ENCODE measurements at places on chromosomes 1 and 21. TPM values are rescaled to one million over a fixed set of nuclear protein-coding genes. Genes with fewer than 3 reads are reported as not detected.

The SUSD4 gene
- polyA plus RNA-seq = 2.0 TPM

GRCh38 chr21:27462726-27463125 lies 495.8 kb upstream of the ADAMTS5 start:
- no peak for DNase-seq

DNA sequence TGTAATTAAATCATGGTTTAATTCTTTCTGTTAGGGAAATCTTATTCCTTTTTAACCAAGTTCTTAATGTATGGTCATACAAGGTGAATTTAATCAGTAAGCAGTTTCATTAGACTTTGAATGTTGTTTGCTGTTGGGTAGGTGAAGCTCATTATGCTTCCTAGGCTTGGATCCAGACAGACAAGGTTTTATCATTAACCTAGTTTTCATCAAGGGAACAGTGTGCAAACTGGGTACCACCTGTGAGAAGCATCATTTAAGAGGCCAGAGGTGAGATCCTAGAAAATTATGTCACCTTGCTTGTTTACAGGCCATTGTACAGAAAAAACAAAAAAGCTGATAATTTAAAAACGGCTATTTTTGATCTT lies 130.1 kb downstream of the RYR2 start:
- no peak for DNase-seq

DNA sequence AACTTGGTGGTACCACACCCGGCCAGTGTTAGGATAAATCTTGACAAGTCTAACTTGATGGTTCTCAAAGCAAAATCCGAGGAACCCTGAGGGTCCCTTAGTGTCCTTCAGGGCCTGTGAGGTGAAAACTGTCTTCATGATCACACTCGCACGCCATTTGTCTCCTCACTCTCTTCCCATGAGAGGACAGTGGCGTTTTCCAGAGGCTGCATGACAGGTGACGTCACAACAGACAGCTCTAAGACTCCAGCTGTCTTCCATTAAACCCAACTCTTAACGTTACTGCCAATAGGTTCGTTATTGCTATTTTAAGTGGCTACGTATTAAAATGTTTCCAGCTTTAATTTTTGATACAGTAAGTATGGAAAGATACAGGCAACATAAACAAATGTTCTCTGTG lies 13.8 kb downstream of the CFAP74 start:
- peak; percentile 39 for DNase-seq

The SCAF4 gene
- polyA plus RNA-seq = 25.1 TPM

DNA sequence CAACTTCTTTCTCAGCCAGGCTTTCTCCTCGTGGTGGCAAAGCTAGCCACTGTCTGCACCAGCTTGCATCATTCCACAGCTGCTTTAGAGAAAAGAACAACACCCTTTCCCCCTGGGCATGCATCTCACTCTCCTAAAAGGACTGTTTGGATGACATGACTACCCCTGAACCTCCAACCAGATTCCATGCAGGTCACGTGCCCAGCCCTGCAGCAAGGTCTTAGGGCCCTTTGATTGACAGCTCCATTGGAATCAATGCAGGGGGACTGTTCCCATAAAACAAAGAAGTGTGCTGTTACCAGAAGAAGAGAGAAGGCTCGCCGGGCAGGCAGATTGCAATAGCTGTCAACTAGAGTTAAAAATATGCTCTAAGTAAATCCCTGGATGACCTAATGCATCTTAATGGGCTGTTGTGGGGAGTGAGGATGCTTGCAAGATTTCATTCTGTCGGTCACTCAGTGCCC lies 24.4 kb downstream of the KCNA2 start:
- no peak for DNase-seq

DNA sequence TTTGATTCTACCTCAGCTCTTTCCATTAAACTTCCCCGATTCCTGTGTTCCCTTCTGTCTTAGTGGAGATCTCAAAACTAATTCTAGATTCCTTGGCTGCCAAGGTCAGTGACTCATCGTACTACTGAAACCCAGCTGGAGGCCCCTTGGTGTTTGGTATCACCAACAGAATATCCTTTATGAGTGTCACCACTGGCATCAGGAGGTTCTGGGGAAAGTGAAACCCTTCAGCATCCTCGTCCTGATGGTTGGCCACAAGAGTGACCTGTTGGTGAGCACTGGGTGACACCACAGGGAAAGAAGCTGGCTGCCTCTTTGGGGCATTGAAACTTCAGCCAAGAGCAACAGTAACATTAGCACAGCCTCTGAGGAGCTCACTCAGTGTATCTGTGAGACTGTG lies 9.6 kb downstream of the RAB42 start:
- no peak for DNase-seq

- no peak for DNase-seq
These were observed 84.9 kb downstream of the PTPN14 start for GRCh38 chr1:214466403-214467077.

GRCh38 chr1:170495006-170495405 lies 37.0 kb upstream of the GORAB start:
- no peak for DNase-seq

DNA sequence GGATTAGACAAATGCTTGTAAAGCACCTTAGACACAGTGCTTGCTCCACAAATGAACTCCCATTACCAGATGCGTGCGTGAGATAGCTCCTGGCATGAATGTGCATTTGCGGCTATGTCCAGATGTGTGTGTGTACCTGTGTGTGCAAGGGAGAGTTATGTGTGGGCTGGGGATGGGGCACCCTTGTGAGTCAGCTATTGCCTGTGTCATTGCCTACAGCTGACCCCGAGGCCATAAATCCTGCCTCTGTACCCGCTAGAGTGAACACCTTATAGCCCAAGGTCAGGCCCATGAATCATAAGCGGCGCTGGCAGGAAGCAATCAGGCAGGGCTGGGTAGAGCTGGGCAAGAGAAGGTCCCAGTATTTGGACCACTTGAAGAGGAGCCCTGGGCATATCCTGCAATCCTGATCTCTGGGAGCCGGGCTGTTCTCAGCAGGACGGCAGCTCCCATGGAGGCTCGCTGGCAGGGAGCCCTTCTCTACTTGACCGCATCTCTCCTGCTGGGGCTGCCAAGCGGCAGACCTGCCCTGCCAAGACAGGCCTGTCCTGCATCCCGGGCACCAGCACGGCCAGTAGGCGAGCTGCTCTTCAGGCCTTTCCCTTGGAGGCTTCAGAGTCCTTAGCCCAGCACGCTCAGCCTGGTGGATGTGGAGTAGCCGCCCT lies 86.4 kb downstream of the TMEM53 start:
- DNase-seq = no peak

DNA sequence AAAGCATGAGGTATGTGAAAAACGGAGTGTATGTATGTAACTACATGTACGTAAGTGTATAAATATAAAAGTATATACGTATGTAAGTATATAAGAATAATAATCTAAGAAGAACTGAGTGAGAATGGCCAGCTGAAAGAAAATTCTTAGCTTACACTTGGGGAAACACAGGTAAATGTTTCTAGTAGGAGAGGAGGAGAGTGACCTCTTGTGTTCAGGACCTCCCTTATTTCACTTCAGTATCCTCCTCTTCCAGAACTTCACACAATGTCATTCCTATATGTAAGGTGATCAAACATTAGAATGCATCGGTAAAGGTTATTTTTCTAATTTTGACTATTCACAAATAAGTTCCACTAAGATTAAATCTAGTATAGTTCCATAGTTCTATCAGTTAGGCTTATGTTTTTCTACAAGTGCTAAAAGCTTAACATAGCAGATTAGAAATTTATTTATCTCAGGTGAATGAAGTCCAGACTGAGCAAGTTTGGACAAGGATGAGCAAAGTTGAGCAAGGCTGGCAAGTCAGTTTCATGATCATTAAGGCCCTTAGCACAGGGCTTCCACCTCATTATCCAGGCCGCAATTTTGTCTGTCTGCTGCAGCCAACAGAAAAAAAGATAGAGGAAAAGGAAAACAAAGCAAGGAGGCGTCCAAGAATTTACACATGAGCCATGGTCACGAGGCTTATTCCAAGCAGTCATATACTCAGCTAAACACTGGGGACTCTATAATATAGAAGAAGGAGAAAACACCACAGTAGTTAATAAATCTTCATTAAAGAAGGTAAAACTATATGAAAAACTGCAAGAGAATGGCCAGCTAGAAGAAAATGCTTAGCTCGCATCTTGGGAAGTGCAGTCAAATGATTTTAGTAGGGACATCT lies 7.1 kb upstream of the MROH9 start:
- peak; percentile 9 for DNase-seq

- DNase-seq = no peak
These were observed 61.9 kb upstream of the ADAM30 start for GRCh38 chr1:119958223-119958622.

DNA sequence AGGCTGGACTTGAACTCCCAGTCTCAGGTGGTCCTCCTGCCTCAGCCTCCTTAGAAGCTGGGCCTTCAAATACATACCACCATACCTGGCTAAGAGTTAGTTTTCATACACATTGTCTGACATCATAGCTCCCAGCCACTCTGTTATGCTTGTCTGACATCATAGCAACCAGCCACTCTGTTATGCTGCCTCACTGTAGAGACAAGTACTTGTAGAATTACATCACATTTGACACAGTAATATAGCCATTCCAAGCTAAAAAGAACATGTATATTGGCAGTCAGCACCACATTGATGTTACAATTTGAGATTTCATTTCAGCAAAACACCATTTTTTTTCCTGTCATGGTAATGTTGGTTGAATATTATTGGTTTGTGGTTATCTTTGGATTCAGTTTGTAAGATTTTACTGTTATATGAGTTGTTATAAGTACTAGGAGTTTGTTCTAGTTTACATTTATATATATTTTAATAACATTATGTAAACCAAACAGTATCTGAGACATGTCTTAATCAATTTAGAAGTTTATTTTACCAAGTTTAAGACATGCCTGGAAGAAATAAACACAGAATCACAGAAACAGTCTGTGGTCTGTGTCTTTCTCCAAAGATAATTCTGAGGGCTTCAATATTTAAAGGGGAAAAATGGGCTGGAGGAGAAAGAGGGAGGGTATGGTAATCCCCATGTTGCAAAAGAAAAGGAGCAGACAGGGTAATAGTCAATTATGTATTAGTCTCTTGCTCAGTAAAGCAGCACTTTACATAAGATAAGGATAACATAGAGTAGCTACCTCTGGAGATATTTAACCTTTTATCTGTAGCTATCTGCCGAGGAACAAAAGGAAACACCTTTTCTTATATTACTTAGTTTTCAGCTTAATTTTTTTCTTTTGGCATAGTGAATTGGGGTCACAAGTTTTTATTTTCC lies 43.0 kb downstream of the XPR1 start:
- no peak for DNase-seq

- no peak for DNase-seq
These were observed 24.0 kb downstream of the RGS4 start for GRCh38 chr1:163093169-163093568.

The GUCA2A gene
- not detected for polyA plus RNA-seq

The CHIA gene
- polyA plus RNA-seq = not detected

GRCh38 chr1:7268983-7269382 lies 483.7 kb downstream of the CAMTA1 start:
- DNase-seq = no peak

The MX2 gene
- polyA plus RNA-seq = 2.5 TPM

- DNase-seq = no peak
These were observed 69.4 kb upstream of the BACE2 start for GRCh38 chr21:41098481-41099042.

GRCh38 chr1:38061883-38062328 lies 15.3 kb upstream of the POU3F1 start:
- no peak for DNase-seq

DNA sequence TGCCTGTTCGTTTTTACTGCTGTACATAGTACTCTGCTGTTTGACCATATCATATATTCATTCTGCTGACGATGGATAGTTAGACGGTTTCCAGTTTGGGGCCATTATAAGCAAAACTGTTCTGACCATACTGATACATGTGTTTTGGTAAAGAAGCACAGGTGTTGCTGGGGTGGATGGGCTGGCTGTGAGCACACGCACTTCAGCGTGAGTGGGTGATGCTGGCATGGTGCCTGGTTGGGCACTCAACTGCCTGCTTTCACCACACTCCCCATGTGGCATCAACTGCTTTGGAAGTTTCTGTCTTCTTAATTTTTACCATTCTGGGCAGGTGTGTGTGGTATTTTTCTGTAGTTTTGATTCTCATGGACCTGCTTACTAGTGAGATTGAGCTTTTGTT lies 37.3 kb downstream of the ADARB1 start:
- no peak for DNase-seq

DNA sequence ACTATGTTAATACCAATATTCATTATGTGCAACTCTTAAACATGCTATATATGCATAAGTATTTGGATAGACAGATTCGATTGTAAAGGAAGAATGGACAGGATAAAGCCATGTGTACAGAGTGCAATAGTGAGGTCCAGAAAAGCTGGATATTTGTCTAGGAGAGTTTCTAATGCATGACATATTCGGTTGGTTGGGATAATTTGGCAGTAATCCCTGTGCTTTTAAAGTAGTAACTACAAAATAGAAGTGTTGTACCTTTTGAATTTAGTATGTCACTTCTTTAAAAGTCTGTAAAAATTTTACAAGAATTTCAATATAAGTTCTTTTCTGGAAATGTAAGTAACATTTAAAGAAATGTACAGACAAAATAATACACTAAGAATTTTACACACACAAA lies 774.5 kb downstream of the USP25 start:
- DNase-seq = no peak

DNA sequence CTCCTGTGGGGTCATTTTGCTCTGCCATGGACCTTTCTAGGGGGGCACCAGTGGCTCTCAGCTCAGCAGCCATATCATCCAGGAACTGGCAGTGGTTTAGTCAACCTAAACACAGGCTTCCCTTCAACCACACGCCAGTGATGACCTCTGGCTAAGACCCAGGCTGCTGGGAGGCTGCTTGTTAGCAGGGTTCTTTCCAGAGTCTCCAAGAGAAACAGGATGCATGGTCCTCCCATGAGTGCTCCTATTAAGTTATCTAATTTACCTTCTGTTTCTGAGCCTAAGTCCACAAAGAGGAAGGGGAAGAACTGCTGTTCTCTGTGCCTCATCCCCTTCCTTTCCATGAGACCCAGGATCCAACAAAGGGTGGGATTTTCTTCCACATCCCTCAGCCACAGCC lies 137.3 kb upstream of the PLXNA2 start:
- DNase-seq = no peak

The ALDH4A1 gene
- 16.1 TPM for polyA plus RNA-seq

DNA sequence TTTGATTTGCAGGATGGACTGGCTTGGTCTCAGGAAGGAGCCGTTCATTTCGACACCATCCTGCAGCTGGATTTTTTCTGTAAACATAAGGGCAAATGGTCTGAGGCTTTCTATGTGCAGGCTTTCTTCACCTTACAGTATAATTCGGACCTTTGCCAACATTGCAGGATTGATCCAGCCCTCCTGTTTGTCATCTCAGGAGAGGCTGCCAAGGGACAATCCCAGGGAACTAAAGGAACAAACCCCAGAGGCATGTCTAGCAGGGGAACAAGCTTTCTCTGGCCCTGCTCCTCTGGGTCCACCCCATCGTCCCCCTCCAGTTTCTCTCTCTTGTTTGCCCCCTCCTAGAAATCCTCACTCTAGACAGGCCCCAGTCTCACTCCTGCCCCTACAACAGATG lies 24.8 kb upstream of the GBP6 start:
- DNase-seq = no peak

GRCh38 chr1:234114648-234115307 lies 210.3 kb downstream of the SLC35F3 start:
- DNase-seq = peak; percentile 68

GRCh38 chr1:168861421-168862004 lies 132.5 kb upstream of the DPT start:
- DNase-seq = no peak

All from hindlimb muscle (tissue), 1 donor.